ENCODE measurements at places on chromosomes 3 and 15.

GRCh38 chr15:78906316-78906620 lies 33.6 kb downstream of the MORF4L1 start:
- no peak for DNase-seq

DNA sequence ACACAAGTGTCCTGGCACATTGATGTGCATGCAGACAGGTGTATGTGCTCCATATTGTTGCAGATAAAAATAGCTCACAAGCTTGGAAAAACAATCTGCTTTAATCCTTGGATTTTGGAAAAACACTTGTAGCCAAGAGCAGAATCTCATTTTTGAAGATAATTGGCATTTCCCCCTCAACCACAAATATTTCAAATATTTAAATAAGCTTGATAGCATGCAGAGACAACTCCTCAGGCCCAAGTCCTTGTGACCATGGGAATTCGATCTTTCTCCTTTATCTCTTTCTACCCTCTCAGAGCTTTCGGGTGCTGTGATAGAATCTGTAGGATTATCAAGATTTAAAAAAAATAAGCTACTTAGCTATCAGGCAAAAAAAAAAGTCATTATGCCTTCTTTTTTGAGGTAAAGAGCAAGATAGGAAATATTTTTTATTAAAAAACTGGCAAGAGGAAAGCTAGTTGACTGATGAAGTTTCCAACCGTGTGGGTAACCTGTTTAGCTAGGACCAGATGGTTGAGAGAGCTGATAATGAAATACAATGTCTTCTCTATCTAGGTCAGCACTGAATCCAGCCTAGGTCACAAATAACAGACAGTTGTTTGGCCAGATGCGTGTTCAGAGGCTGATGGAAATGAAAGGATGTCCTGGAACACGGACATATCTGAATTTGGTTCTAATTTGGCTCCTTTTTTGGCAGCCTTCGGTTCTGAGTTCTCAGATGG lies 54.9 kb upstream of the SNRK start:
- no peak for DNase-seq

- no peak for DNase-seq
Measured at GRCh38 chr15:56232058-56232457, 11.6 kb downstream of the RFX7 start.

- DNase-seq: no peak
Measured at GRCh38 chr3:9101286-9101685, 138.0 kb upstream of the RAD18 start.

DNA sequence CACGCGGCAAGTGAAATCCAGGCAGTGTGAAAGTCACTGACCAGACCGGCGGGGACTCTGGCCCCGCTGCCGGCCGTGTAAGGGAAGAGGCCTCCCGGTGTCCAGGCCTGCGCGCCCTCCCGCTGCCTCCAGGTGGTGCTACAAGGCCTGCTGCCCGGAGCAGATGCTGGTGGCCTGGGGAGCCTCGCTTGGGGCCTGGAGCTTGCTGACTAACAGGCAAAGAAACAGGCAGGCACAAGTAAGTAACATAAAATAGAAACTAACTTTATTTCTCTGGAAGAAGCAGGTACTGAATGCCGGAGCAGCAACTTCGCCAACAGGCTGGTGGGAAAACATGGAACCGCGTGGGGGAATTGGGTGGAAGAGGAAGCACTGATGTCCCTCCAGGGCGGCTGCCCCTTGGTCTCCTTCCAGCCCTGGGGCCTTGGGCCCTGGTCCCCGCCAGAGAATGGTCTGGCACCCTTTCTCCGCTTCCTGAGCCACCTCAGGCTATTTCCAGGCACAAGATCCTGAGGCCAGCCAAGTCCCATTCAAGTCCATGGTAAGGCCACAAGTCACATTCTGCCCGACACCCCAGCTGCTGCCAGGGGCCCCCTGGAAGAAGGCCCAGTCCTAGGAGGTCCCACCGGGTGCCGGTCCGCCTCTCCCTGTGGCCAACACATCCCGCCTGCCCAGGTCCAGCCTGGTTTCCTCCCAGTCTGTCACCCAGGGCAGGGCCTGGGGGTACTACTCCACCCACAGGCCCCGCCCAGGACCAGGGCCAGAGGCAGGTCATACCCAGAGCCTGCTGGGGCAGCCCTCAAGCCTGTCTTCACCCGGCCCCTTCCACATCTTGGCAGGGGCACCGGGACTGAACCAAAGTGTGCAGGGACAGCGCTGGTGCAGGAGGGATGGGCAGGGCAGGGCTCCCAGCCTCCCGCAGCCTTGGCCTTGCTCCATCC lies 45.0 kb downstream of the TNK2 start:
- peak; percentile 44 for DNase-seq
